ENCODE measurements at places on chromosomes 13 and 19.

- no peaks in the 10 kb centered on the region for H3K4me1 ChIP-seq
- H3K4me3 ChIP-seq = peak overlapping the region; percentile 33
- peaks cover 11% of the 10 kb centered on the region for H3K27me3 ChIP-seq
Observed at GRCh38 chr19:11674067-11674492, 64.7 kb downstream of the ZNF823 start.

DNA sequence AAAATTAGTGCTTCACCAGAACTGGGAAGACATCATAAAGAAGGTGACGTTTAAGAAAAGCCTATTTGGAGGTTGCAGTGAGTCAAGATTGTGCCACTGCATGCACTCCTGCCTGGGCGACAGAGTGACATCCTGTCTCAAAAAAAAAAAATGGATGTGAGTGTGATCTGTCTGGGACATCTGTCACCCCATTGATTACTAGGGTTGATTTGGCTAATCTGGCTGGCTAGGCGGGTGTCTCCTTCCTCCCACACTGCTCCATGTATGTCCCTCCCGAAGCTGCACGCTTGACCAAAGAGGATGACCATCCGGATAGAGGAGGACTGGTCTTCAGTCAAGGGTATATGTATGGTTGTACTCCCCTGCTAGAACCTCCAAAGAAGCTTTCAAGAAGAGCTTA lies 2.6 kb downstream of the GTF2F2 start:
- peaks cover 2% of the 10 kb centered on the region for H3K36me3 ChIP-seq
- H3K4me3 ChIP-seq = no peak overlapping the region
- H3K27me3 ChIP-seq = no peaks in the 10 kb centered on the region
- peaks cover 7% of the 10 kb centered on the region for H3K4me1 ChIP-seq
- H3K27ac ChIP-seq = no peak overlapping the region

DNA sequence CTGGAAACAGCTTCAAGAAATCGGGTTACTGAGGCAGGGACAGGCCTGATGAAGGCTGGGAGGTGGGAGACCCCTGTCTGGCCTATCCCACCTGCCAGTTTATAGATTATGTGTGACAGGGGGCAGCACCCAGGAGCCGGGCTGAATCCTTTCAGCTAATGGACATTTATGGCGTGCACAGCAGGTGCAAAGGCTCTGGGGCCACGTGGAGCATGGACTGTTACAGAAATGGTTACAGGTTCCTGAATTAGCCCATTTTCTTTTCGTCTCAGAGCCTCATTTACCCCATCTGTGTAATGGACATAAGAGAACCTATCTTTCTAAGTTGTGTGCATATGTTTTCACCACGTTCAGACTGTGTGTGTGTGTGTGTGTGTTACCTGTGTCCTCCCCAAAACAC lies 34.4 kb upstream of the TNFAIP8L1 start:
- no peak overlapping the region for H3K4me3 ChIP-seq
- no peak overlapping the region for H3K27ac ChIP-seq
- peaks cover 13% of the 10 kb centered on the region for H3K27me3 ChIP-seq
- H3K4me1 ChIP-seq = no peaks in the 10 kb centered on the region

GRCh38 chr13:24922387-24922744 lies 158.4 kb downstream of the RNF17 start:
- peak overlapping the region; percentile 98 for H3K27ac ChIP-seq
- DNase-seq = peak; percentile 67
- peaks cover 29% of the 10 kb centered on the region for H3K4me1 ChIP-seq
- H3K4me3 ChIP-seq = peak overlapping the region; percentile 99

DNA sequence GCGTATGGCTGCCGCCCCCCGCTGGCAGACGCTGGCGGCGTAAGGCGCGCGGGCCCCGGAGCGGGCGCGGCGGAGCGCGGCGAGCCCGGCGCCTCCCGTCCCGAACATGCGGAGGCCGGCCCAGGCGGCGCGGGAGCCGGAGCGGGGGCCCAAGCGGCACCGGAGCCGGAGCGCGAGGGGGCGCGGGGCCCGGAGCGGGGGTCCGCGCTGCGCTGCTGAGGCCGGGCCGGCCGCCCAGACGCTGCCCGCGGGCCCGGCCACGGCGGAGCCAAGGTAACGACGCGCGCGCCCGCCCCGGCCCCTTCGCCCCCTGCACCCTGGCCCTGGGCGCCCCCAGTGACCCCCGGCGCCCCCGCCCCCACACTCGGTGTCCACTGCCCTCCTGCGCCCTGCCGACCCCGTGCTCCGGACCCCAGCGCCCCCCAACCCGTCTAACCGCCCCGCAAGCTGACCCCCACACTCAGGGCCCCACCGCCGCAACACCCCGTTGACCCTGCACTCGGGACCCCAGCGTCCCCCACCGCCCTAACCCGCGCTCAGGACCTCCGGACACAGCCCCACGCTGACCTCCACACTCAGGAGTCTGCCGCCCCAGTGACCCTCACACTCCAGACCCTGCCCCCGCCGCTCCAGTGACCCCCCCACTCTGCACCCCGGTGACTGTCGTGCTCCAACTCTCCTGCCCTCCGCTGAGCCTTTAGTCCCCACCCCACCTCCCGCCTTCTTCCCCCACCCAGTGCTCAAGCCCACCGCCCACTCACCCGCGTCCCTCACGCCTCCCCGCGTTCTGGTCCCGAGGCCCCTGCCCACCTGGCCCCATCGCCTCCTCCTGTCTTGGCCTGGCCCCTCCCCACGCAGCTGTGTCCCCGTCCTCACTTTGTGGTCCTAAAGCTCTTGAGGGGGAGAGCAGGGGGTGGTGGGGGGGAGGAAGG lies at the start of gene CSNK1G2:
CSNK1G2 (plus strand) TSS at position 27 of the 932 bp plus-strand sequence. CDS start 28,601 bp downstream, outside the sequence.
- H3K36me3 ChIP-seq = peaks cover 6% of the 10 kb centered on the region
- DNase-seq = peak; percentile 51
- H3K4me1 ChIP-seq = peaks cover 35% of the 10 kb centered on the region
- no peaks in the 10 kb centered on the region for H3K27me3 ChIP-seq
- H3K4me3 ChIP-seq = peak within 1 kb of the TSS; percentile 95
- H3K27ac ChIP-seq = peak within 1 kb of the TSS; percentile 95

GRCh38 chr19:1248786-1249297 lies 459 bp downstream of the MIDN start:
- H3K4me3 ChIP-seq = peak overlapping the region; percentile 79
- H3K36me3 ChIP-seq = peaks cover 15% of the 10 kb centered on the region
- peak overlapping the region; percentile 91 for H3K27ac ChIP-seq
- H3K27me3 ChIP-seq = no peaks in the 10 kb centered on the region

- H3K27me3 ChIP-seq = no peaks in the 10 kb centered on the region
- no peak overlapping the region for H3K27ac ChIP-seq
- no peak for DNase-seq
- H3K4me3 ChIP-seq = no peak overlapping the region
- no peaks in the 10 kb centered on the region for H3K36me3 ChIP-seq
- H3K4me1 ChIP-seq = no peaks in the 10 kb centered on the region
Observed at GRCh38 chr13:47826471-47826870, 174.6 kb downstream of the SUCLA2 start.

DNA sequence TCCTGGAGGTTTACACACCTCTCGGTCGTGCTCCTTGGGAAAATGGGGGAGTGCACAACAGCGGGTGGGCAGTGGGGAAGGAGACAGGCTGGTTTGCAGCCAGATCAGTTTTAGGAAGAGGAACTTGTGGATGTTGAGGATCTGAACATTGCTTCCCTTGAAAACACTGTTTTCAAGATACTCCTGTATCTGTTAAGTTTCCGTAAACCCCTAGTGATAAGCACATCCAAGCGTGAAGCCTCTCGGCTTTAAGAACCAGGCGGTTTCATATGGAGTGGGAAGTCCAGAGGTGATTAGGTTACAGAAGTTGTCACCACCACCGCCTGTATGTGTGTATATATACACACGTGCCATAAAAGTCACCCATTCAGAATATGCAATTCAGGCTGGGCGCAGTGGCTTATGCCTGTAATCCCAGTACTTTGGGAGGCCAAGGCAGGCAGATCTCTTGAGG lies 47.4 kb downstream of the SIPA1L3 start:
- no peak overlapping the region for H3K4me3 ChIP-seq
- peaks cover 5% of the 10 kb centered on the region for H3K36me3 ChIP-seq
- no peak overlapping the region for H3K27ac ChIP-seq
- H3K4me1 ChIP-seq = no peaks in the 10 kb centered on the region
- no peak for DNase-seq
- no peaks in the 10 kb centered on the region for H3K27me3 ChIP-seq

Measured in activated CD8-positive, alpha-beta memory T cell treated with anti-CD3 and anti-CD28 coated beads, Interleukin-2, amount 10 ng/mL, durations not matched to agents 7 days and 5 days (primary cell).